GM12878 (cell line): ENCODE measurements at places on chromosomes 2 and 18.

GRCh38 chr2:30195016-30195415 is 36.3 kb upstream of the LBH start:
- DNase-seq = no peak

GRCh38 chr2:44786045-44786816 is 155.3 kb upstream of the SIX3 start:
- DNase-seq = no peak

- no peak for DNase-seq
Observed at GRCh38 chr2:178152977-178153376, 40.7 kb downstream of the RBM45 start.

DNA sequence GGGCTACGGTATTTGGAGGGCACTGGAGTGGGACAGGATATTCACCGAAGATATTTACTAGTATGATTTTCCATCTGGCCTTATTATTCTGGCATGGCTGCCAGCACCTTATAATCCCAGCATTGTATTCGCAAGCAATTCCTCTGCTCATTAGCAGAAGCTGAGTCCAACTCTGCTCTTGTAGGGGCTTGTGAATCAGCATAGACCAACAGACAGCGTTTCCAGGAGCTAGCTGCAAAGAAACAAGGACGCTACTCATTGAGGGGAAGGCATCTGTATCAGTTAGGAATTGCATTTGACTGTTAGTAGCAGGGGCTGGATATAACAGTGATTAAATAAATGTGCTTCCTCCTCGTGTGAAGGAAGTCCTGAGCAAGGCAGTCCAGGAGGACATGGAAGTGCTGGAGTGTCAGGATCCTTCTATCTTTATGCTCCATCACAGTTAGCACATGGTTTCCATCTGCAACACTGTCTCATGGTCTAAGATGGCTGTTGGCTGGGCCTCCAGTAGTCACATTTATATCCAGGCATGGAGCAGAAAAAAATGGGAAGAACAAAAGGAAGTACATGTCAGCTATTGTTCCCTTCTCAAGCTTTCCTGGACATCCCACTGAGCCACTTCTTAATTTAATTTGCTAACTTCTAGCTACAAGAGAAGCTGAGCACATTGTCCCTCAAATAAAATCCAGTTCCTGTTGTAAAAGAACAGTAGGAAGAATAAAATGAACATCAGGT is 214.1 kb downstream of the C1D start:
- DNase-seq = no peak

DNA sequence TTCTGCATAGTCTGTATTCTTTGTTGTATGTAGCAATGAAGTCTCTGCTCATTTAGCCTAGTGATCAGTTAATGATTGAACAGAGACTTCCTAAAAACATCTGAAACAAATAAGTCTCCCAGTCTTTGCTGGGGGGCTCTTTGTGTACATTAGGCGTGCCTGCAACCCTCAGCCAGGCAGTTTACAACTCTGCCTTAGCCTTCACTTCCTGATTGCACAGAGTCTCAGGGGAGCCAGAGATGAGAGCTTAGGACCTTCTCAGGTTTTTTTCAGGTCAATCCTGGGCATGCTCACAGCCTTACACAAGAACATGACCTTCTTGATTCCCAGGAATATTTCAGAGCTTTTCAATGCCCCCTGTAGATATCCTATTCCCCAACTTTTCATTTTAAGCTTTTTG is 44.0 kb upstream of the BIN1 start:
- DNase-seq = no peak
